Activated T-helper 9 cell treated with anti-CD3 and anti-CD28 coated beads, Interleukin-2, amount 50 U/mL, for 16 hours (primary cell): ENCODE measurements at places on chromosomes 4 and X.

GRCh38 chrX:35696760-35697234 is 101.3 kb upstream of the MAGEB16 start:
- no peak for DNase-seq

DNA sequence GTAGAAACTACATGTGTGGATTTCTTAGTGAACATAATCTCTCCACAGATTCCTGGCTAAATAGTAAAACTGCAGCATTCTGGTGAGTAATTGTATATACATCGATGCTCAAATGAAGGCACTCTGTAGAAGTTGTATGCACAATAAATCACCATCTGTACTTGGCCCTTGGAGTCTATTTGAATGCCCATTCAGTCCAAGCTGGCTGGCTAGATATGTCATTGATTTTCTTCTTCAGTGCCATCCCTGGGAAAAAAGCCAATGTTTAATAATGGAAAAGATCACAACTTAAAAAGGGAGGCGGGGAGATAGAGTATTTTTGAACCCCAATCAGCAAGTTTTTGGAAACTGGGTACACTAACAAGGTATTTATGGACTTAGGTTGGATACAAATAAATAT is 381.0 kb upstream of the TEX13C start:
- no peak for DNase-seq

- peak; percentile 31 for DNase-seq
Measured at GRCh38 chrX:71532078-71532752, 689 bp upstream of the OGT start.

GRCh38 chr4:176781739-176782100 is 11.0 kb downstream of the VEGFC start:
- no peak for DNase-seq

DNA sequence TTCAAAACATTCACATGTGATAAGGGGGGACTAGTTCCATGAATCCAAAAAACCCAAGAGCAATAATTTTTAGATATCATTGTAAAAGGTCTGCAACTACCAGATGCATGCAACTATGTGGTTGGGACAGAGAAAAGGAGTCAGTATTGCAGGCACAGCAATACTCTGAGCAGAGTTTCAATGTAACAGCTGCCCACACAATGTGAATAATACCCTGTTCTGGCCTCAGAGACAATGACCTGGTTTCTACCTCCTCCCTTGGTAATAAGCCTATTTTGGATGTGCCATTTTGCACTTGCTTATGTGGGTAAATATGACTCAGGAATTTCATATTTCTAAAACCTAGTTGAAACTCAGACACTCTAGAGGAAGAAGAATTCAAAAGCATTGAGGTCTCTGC is 194.8 kb upstream of the RASGEF1B start:
- no peak for DNase-seq

DNA sequence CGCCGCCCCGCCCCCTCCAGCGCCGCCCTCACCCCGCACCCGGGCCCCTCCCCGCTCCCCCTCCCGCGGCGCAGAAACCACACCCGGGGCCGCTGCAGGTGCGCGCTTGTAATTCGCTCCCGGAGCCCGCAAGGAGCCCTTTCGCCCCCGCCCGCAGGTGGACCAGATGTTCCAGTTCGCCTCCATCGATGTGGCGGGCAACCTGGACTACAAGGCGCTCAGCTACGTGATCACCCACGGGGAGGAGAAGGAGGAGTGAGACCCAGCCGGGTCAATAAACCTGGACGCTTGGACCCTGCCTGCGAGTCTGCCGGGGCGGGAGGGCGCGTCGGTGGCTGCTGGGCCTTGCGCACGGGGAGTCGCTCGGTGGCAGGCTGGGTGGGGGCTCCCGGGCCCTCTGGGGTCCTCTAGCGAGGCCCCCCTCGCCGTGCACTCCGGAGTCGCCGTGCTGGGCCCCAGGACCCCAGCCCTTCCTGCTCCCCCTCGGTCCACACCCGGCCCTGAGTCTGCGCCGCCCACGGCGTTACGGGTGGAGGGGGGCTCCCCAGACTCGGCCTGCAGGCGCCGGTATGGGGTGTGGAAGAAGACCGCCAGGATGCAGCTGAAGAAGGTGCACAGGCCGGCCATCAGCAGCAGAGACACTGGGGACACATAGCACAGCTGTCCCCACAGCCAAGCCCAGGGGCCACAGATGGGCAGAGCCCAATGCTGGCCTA is 7.1 kb downstream of the SLC49A3 start:
- no peak for DNase-seq

GRCh38 chrX:115901241-115901640 is 269.3 kb upstream of the AGTR2 start:
- no peak for DNase-seq

- DNase-seq = no peak
Measured at GRCh38 chr4:37745946-37746345, 59.8 kb upstream of the RELL1 start.

DNA sequence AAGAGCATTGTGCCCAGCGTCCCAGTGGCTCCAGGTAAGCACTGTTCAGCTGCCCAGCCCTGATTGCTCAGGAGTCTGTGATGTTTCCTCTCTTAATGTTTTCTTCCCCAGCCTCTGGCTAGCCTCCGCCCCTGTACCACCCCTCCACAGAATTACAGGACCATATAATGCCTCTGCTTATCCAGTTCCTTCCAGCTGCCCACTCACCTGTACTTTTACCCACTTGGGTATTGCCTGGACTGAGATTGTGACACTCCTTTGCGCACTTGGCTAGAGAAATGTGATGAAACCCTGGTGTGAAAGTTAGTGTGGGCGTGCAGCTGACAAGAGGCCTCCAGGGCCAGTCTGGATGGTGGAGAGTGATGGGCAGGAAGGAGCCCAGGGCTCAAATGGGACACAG is at the start of gene AWAT2:
Gene AWAT2 (minus strand): TSS at position 14 of the 400 bp plus-strand sequence. CDS start 6 bp downstream, at position 8.
- DNase-seq = no peak

GRCh38 chrX:53287493-53288138 is 6.2 kb upstream of the IQSEC2 start:
- no peak for DNase-seq

- DNase-seq = no peak
Measured at GRCh38 chr4:20254511-20255250, 3.0 kb downstream of the SLIT2 start.

- no peak for DNase-seq
Measured at GRCh38 chr4:7197910-7198309, 5.6 kb downstream of the SORCS2 start.

DNA sequence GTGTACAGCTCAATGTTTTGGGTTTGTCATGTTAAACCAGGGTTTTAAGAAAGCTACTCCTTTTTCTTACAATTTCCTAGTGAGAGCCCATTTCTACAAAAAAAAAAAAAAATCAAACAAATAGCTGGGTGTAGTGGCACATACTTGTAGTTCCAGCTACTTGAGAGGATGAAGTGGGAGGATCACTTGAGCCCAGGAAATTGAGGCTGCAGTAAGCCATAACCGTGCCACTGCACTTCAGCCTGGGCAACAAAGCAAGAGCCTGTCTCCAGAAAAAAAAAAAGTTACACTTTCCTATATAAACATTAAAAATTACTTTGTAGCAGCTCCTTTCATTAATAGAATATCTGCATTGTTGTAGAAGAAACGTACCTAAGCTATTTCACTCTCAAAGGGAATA is 166.7 kb downstream of the HS6ST2 start:
- DNase-seq = no peak

GRCh38 chr4:26473893-26474292 is 16.4 kb downstream of the CCKAR start:
- DNase-seq = no peak

GRCh38 chrX:134023851-134024281 is 38.5 kb upstream of the GPC3 start:
- no peak for DNase-seq

DNA sequence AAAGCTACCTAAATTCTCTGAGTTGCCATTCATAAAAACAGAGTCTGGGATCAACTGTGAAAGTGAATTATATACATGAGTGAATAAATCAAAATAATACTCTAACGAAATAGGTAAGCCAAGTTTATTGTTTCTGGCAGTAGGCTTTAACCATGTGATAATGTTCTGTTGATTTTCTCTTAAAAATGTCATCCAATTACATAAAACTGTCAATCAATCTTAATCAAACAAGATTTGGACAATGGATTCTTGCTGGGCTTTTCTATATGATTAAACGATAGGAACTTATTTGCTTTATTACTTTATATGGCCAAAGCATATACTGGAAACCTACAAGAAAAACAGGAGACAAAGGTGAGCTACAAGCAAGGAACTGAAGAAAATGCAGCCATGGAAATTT is 148.8 kb downstream of the INPP4B start:
- no peak for DNase-seq

GRCh38 chrX:47562615-47563243 is 1.7 kb downstream of the ARAF start:
- DNase-seq = no peak

GRCh38 chr4:1206299-1207156 is 34.1 kb upstream of the SPON2 start:
- no peak for DNase-seq

GRCh38 chrX:122269243-122269781 is 914.8 kb upstream of the GRIA3 start:
- DNase-seq = no peak

DNA sequence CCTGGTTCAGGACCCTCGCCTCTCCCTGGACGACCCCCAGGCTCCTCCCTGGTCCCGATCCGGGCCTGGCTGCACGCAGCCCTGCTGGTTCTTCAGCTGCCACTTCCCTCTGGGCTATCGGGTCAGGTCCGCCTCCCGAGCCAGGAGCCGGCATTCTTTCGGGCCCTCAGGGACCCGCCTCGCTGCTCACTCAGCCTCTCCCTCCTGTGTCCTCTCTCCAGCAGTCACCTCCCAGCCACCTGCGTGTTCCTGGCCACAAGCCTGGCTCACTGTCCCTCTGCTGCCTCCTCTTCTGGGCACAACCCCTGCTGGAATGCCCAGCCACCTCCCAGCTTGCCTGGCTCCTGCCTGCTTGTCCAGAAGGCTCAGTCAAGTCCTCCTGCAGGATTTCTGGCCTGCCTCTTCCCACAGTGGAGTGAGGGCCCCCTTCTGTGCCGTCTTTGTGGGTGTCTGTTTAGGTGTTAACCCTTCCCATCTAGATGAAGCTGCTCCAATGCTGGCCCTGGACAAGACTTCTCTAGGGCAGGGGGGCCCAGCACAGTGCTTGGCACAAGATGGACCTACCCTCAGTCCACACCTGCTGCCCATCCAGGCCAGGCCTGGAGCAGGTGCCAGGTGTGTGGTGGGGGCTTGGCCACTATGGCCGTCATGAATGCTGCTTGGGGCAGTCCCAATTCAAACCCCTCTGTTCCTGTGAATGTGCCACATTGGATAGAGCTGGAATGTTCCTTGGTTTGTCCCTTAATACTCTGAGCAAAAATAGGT is 2.2 kb downstream of the WFS1 start:
- DNase-seq = no peak

- DNase-seq = no peak
Measured at GRCh38 chrX:151912221-151912620, 468 bp upstream of the MAGEA4 start.

DNA sequence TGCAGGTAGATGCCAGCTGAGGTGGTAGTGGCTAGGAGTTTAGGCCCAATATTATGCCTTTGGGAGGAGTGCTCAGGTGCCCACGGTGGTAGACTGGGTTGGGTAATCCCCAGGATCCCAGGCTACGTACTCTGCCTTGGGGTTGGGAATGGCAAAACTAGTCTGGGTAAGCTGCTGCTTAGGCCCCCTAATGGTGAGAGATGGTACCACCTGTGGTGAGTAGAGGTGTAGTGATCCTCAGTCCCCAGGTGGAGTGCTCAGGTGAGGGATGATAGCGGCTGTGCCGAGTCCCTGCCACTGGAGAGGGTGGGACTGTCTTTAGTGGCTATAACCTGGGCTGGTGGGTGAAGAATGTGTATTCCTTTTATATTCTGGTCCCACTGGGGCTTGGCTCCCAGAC is 75.2 kb downstream of the IL1RAPL2 start:
- no peak for DNase-seq
